GM19239 (cell line): ENCODE measurements at places on chromosomes 4 and X.

- no peak for DNase-seq
These were observed 239.9 kb upstream of the TEX13A start for GRCh38 chrX:105460376-105460775.

DNA sequence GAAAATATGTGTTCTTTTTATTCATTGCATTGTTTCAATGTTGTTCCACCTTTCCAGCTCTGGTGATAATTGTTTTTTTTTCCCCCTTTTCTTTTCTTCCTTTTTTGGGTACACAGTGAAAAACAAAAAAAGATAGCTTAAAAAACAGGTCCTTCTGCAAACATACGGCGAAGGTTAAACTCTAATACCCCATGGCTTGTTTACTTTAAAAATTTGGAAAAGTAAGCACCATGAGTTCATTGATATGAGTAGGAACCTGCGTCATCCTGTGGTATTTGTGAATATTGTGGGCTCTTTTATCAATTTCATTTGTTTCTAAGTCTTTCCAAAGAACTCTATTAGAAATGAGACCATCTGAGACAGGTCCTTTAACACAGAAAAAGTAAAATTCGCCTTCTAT is 123.5 kb downstream of the CHRNA9 start:
- no peak for DNase-seq

GRCh38 chr4:182975806-182976205 is 58.6 kb upstream of the DCTD start:
- DNase-seq = no peak

GRCh38 chrX:42869011-42869410 is 91.0 kb upstream of the PPP1R2C start:
- no peak for DNase-seq

DNA sequence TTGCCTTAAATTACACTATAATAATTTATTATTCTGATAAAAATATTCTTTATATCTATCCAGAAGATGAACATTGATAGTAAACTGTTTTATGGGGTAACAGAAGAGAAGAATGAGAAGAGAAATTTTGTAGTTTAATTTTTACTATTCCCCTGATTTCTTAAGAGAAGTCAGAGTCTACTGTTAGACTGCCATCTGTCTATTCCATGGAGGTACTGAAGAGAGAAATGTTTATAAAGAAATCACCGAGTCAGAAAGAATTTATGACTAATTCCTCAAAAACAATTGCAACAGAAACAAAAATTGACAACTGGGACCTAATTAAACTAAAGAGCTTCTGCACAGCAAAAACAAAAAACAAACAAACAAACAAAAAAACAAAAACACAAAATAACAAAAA is 149.9 kb downstream of the FGF16 start:
- no peak for DNase-seq

DNA sequence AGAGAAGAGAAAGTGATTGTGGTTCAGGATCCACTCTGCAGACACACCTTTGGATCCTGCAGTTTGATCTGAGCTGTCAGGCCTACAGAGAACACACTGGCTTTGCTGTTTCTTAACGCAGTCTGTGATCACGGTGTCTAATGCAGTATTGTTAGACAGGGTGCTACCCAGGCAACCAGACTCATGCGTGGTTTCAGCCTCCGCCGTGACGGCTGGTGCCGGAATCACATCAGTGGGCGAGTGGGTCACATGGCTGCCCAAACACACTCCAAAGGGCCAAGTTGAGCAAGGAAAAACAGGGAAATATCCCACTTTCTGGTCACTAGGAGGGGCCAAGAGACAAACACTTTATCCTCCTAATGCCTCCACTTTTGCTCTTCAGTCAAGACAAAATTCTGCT is 27.5 kb downstream of the CCDC149 start:
- no peak for DNase-seq

- no peak for DNase-seq
These were observed 53.0 kb downstream of the MSN start for GRCh38 chrX:65720381-65720964.
